Activated CD8-positive, alpha-beta T cell treated with anti-CD3 and anti-CD28 coated beads, Interleukin-2, amount 10 ng/mL, durations not matched to agents 7 days and 5 days (primary cell): ENCODE measurements at places on chromosomes 5 and 9. TPM values are rescaled to one million over a fixed set of nuclear protein-coding genes. Genes with fewer than 3 reads are reported as not detected.

The PAXX gene
- total RNA-seq = 80.6 TPM

The HACD4 gene
- total RNA-seq = 13.9 TPM

The AGXT2 gene
- not detected for total RNA-seq

The RLN2 gene
- total RNA-seq = 2.8 TPM

The LVRN gene
- not detected for total RNA-seq

The SLCO4C1 gene
- total RNA-seq = 0.76 TPM

The RABGAP1 gene
- 27.8 TPM for total RNA-seq

The DOCK2 gene
- total RNA-seq = 318 TPM

The MELK gene
- total RNA-seq = 74.9 TPM

The TRAF1 gene
- total RNA-seq = 51.6 TPM

The INSL6 gene
- not detected for total RNA-seq

The PKD2L2 gene
- not detected for total RNA-seq

The SV2C gene
- total RNA-seq = not detected

The TMCO6 gene
- total RNA-seq = 36.5 TPM

The RANBP17 gene
- 0.13 TPM for total RNA-seq

The PCDHGB5 gene
- not detected for total RNA-seq

The GABRA6 gene
- not detected for total RNA-seq

DNA sequence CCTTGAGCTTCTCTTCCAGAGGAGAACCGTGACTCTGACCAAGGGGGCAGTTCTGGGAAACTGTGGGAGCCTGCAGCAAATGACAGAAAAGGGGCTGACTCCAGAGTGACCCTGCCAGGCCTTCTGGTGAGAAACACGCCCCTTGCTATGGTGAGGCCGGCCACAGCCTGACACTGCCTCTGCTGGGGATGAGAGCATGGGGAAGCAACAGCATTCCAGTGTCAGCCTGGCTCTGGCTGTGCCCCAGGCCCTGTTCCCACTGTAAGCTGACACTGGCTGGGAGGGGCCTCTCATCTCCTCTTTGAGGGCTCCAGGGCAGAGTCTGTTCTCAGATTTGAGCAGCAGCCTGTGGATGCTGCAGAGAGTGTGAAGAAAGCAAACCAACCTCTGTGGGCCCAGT, 180.0 kb upstream of the IL12B start:
- no peak for DNase-seq

DNA sequence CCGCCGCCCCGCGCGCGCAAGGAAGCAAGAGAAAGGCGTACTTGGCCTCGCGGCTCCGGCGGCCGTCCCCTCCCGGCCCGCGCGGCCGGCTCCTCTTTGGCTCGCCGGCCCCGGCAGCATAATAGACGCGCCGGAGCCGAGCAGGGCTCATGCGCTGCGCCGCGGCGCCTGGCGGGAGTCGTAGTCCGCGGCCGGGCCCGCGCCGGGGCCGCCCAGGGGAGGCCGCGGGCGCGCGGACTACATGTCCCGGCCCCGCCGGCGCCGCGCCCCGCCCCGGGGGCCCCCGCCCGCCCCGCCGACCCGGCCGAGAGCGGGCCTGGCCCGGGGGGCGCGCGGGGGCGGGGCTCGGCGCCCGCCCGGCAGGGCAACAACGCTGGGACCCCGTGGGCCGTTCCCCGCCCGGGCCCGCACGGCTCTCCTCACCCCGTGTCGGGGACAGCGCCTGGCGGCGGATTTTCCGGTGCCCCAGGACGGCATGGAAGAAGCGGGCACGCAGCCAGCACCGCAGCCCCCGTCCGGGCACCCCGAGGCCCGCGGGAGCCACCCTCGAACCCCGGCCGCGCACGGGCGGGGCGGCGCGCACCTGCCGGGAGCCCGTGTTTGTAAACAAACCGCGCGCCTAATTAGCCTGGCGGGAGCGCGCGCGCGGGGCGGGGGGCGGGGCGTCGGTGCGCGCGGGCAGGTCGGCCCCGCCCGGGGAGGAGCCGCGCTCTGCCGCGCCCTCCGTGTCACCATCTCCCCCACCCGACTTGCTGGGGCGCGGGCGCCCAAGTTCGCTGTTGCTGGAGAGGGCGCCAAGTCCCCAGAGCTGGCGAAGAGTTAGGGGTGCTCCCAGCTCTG, at the start of gene BRD3:
Gene BRD3, minus strand, starts transcription at position 123 of the 840 bp plus-strand sequence. CDS start 14,549 bp downstream, outside the sequence.
- DNase-seq = peak; percentile 84

- no peak for DNase-seq
These were observed 52.0 kb downstream of the EXD3 start for GRCh38 chr9:137370865-137371520.

DNA sequence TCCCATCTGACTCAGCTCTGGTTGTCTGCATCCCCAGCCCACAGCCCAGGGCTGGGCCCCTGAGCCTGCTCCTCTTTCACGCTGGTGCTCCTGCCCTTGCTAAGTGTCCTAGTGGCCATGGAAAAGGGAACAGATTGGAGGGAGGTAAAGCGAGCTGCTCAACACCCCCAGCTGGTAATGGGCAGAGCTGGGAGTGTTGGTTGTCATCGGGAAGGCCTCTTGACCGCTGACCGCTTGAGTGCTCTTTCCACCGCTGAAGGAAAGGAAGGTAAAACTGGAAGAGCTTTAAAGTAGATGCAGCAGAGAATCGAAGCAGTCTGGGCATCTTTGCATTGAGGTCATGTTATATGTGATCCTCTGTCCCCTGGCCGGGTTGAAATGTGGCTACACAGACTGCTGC, 60.2 kb downstream of the CRB2 start:
- no peak for DNase-seq

- no peak for DNase-seq
These were observed 38.8 kb upstream of the SHB start for GRCh38 chr9:38107811-38108304.

DNA sequence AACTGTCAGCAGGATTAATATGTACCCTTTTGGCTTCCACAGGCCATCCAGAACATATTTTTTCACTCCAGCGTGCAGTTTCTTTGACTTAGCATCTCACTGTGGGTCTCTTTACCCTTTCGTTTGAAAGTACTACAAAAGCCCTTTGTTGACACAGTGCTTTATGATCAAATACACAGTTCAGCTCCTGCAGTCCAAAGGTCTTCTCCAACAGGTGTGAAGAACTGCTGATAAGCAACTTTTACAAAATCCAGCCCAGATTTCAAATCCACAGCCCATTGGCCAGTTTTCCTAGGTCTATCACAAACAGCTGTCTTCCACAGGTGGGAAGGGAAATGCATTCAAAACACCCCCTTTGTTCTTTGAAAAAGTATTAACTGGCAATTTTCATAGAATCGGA, 54.8 kb downstream of the MYO10 start:
- DNase-seq = no peak

DNA sequence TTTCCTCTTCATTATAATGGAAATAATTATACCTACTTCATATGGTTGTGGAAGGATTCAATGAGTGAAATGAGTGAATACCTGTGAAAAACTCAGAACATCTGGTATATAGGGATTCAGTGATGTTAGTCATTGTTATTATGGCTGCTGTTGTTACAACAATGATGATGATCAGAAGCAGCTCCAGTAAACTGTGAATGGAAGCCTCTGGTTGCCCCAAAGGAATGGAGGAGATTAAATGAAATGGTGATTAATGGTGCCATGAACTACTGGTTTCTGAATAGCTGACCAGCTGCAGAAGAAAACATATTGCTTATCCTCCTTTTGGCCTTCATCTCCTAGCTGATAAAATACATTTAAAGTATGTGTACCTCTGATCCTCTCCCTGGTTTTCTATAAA, 372.0 kb downstream of the ARHGEF28 start:
- DNase-seq = no peak

- no peak for DNase-seq
These were observed 69.0 kb downstream of the TSPAN17 start for GRCh38 chr5:176716320-176716719.

DNA sequence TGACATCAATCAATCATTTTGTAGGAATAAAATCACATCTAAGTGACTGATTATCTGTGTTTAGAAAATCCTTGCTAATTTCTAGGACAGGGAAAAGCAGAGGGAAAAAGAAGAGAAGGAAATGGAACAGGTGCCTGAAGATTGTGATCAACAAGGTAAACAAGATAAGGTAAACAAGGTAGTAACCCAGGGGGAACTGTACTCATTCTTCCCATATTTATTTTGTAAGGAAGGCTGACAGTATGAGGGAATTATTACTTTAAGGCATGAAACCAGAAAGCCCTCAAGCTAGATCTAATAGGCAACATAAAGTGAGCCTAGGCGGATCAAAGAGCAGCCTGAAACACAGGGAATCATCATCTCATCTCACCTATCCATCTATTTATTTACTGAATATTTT, 231.1 kb downstream of the MLLT3 start:
- DNase-seq = no peak

DNA sequence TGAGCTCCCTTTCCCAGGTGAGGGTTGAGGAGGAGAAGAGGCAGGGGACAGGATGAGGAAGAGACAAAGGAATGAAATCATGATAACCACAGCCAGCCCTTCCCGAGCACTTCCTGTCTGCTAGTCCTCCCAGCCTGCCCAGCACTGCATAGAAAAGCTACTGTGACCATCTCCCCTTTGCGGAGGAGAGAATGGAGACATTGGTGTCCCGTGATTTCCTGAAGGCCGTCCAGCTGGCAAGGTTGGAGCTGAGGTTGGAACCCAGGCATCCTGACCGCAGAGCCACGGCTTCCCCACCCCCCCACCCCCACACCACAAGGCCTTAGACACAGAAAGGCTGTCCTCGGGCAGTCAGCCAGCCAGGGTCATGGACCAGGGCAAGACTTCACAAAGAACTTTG, 131.1 kb upstream of the ICE1 start:
- no peak for DNase-seq

DNA sequence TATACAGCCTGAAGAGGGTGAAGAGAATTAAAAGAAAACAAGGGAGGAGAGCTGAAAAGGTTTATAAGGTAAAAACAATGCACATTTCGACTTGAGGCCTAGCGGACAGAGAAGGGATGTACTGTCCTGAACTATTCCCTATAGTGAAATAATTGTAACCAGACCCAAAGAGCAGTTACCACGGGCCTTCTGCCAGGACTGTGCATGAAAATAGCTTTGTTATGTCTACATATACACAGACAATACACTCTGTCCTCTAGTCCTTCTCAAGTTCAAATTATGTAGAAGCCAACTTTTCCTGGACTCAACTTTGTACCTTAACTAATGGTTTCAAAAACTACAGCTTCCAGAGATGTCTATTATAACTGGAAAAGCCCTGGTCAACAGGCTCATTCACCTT, 223.7 kb downstream of the PCSK5 start:
- DNase-seq = no peak

GRCh38 chr9:90029386-90029785, 424.6 kb downstream of the GADD45G start:
- DNase-seq = no peak

DNA sequence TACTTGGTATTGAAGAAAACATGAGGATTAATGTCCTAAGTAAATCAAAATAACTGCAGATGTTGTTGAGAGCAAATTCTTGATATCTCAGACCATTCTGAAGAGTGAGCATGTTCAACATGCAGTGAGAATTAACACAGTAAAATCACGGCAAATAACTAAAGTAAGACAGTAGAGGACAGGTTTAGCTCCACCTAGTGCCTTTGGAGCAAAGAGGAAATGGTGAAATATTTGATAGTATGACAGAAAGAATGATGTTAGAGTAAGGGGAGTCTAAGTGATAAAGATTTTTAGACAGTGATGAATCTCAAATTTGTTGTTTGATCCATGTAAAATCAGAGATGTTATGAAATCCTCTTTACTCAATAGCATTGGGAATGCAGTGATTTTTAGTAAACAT, 424.2 kb downstream of the TMEM161B start:
- DNase-seq = no peak

GRCh38 chr5:154092356-154093141, 53.8 kb downstream of the MFAP3 start:
- DNase-seq = no peak

DNA sequence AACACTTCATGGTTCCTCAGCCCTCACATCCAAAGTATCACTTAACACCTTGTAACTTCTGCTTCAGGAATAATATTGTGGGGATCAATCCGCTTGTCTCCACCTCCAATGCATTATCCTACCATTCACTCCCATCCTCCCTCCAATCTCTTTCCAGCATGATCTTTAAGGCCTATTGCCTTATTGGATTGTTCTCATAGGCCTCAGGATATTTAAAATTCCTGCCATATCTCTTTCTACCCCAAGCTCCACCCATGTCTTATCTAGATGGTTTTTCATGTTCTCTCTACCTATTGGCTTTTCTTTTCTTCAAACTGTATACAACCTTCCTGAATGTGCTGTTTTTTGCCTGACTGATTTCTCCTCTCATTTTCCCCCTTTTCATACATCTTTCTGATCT, 7.2 kb downstream of the KDM4C start:
- no peak for DNase-seq

- DNase-seq = no peak
These were observed 76.5 kb downstream of the WNK2 start for GRCh38 chr9:93260263-93261066.

DNA sequence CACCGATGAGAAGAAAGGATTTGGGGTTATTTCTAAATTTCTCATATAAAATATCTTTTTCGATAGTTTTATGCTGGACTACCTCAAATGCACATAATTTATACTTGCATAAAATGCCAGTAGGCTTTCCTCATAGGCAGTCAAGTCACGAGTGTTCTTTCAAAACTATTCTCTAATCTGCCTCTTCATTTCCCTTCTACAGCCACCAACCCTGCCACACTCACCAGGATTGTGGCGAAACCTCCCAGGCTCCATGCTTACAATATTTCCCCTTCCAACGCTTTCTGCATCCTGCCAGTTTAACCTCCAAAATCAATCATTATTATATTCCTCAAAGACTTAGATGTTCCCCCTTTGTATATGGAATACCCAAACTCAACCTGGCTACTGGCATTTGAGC, 65.4 kb downstream of the FRMD3 start:
- no peak for DNase-seq

DNA sequence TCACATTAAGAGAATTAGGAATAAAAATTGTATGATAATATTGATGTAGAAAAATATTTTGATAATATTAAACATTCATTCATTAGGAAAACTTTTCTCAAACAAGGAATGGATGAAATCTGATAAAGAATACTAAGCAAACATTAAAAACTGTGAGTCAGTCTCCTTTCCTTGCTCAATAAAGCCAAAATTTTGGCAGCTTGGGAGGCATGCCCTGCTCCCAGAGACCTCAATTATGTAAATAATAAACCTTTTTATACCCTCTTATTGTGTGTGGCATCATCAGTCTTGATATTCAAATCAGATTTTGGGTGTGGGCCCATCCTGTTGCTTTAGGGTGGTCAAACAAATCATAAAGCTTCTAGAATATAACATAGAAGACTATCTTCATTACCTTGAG, 36.6 kb upstream of the CCL21 start:
- no peak for DNase-seq

GRCh38 chr5:160188141-160189015, 40.9 kb upstream of the FABP6 start:
- no peak for DNase-seq

- no peak for DNase-seq
These were observed 115.9 kb downstream of the FBXL7 start for GRCh38 chr5:15615859-15616258.

- no peak for DNase-seq
These were observed 21.7 kb upstream of the BARHL1 start for GRCh38 chr9:132560616-132561202.

- DNase-seq = no peak
These were observed 10.6 kb upstream of the FEM1C start for GRCh38 chr5:115555084-115555633.

GRCh38 chr5:150575745-150576448, 64.6 kb upstream of the SYNPO start:
- DNase-seq = no peak
